Cardiac fibroblast (primary cell): ENCODE measurements at places on chromosomes 13 and 19.

GRCh38 chr19:38389101-38389925 lies 816 bp downstream of the SPRED3 start:
- peak; percentile 84 for DNase-seq

DNA sequence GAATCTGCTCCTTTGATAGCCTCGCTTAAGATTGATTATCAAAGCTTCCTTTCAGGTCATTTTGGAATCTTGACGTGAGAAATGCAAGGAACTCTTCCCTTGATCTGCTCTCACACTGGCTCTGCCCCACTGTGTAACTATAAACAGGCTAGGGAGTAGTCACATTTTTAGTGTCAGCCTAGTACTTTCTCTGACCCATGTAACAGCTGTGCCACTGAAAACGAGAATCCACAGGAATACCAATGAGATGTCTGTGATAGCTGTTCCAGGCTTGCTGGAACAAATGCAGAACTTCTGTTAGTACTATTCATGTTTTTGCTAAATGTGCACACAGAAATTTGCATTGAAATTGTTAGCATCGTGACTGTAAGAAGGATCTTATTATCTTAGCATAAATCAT lies 221.3 kb downstream of the MYO16 start:
- no peak for DNase-seq

DNA sequence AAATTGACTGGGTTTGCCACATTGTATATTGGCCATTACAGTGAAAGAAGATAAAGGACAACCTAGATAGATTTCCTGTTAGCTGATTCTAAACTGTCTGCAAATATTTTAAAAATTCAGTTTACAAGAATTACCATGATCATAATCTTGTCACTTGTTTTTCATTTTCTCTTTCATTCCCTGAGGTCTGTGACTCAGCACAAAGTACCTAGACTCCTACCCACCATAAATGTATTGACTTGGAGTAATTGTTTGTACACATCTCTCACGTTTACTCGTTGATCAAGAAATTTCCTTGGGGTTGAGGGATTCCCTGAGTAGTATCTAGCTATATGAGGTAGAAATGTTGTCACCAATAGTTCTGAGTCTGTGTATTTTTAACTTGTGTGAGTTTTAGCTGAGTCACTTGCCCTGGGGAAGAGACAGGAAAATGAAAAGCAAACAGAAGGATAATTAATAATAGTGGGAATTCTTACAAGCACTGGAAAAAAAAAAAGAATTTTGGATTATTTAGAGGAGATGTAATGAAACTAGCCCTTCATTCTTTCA lies 299.2 kb upstream of the DACH1 start:
- DNase-seq, result no peak

DNA sequence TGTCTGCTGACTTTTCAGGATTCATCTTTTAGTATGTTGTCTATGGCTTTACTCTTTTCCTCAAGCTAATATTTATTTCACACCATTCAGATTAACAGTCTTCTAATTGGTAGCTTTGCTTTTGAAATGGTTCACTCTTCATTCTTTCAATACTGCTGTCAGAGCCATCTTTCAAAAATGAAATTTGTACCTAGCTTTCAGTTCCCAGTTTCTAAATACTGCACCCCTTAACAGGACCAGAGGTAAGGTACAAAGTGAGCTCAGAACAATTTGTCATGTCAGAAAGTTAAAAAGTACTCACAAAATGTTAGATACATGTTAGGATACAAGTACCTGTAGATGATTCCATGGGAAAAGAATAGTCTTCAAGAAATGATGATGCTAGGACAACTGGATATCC lies 83.0 kb downstream of the FNDC3A start:
- DNase-seq, result no peak

DNA sequence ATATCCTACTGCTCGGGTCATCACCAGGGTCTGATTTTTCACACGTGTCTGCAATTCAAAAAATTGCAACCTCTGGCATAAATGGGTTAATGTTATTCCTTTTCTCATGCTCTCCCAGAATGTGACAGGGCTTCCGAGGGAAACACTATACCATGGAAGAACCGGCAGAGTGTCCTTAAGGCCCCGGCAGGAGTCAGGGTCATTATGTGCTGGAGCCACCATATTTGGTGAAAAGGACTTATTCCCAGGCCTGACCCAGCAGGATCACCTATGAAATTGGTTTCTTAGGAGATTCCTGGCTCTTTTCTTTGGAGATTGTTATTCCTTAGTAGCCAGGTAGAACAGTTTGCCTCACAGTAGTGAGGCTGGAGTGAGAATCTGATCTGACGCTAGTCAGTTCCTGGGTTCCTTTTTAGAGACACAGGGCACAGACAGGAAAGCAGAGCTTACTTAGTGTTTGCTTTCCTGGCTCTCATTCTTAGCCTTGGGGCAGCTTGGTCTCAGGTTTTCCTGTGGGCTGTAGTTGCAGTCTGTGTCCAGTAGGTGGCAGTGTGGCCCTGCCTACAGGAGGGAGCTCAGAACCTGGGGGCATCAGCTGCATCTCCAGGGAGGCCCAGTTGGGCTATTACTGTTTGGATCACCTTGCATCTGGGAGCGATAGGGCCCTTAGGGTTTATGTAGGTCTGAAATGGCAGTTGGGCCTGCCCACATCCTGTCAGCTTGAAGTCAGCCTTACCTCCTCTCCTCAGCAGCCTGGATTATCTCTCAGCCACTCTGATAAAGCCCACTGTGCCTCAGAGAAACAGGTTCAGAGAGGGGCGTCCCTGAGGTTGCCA lies 12.4 kb downstream of the SNRNP70 start:
- peak; percentile 79 for DNase-seq

GRCh38 chr13:80100636-80101035 lies 240.3 kb downstream of the SPRY2 start:
- peak; percentile 49 for DNase-seq

GRCh38 chr19:38274739-38275138 lies 10.4 kb downstream of the SPINT2 start:
- no peak for DNase-seq

DNA sequence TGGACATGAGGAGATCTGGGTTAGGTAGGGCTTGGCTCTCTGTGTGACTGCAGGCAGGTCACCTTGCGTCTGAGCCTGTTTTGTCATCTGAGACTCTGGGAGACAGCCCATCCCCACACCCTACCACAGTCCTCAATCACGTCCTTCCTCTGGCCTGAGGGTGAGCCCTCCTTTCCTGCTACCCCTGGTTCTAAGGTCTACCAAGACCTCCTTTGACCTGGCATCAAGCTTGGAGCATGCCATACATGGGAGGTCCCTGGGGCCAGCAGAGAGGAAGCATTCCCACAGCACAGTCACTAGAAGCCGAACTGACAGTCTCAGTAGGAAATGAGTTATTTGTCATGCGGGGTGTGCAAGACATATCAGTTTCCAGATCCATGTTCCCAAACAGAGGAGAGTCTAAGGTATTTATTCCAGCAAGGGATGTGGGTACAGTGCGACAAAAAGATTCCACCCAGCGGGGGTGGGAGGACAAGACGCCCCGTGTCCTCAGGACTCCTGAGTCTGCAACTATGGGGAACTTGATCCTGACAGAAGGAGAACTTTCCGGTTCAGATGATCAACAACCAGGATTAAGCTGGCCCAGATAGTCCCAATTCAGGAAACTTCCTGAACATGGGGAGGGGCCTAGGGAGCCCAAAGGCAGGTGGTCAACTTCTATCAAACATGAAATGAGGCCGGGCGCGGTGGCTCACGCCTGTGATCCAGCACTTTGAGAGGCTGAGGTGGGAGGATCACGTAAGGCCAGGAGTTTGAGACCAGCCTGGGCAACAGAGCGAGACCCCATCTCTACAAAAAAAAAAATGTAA lies 9.5 kb downstream of the ARRDC2 start:
- DNase-seq, result peak; percentile 47

DNA sequence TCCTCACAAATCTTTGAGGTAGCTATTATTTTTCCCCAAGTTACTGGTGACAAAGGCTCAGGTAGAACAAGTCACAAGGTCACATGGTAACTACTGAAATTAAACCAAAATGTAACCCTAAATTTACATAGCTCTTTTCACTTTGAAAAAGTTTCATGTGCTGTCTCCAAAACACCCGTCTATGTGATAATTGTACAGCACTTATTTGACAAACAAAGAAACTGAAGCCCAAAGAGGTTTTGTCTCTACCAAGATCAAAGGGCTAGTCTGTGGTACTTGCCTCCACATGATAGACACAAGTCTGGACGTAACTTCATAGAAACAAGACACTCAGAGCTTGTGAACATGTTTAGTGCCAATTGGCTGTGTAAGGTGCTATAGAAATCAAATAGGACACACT lies 108.3 kb downstream of the SACS start:
- DNase-seq, result no peak

- DNase-seq, result no peak
These were observed 573.1 kb upstream of the KLF12 start for GRCh38 chr13:74707291-74707690.

DNA sequence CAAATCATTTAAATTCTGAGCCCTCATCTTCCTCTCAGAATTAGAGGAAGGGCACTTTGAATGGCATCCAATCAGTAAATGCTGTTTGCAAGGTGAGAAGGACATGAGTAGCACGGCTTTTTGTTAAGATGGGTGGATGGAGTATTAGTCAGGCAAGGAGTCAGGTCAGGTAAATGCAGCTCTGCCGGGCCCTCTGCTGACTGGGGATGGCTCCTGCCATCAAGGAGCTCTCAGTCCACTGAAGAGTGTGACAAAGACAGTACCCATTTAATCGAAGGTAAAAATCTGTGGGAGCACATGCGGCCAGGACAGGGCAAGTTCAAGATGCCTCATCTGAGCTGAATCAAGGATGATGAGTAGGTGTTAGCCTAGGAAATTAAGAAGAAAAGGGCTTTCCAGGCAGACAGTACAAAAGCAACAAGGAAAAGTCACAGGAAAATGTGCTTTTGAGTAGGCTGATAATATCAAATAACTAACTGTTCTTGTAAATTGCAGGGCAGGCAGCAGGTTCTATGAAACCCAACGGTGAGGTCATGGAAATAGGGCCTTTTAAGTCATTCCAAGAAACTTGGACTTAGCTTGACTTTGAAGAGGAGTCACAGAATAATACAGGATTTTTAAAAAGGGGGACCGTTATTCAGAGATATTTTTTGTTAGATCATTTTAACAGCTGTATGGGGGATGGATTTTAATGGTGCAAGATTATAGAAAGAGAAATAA lies 670.5 kb upstream of the ARGLU1 start:
- DNase-seq, result no peak
